ENCODE measurements at places on chromosomes 4 and X.

- peak; percentile 37 for DNase-seq
Measured at GRCh38 chr4:13483768-13484121, 395 bp downstream of the RAB28 start.

DNA sequence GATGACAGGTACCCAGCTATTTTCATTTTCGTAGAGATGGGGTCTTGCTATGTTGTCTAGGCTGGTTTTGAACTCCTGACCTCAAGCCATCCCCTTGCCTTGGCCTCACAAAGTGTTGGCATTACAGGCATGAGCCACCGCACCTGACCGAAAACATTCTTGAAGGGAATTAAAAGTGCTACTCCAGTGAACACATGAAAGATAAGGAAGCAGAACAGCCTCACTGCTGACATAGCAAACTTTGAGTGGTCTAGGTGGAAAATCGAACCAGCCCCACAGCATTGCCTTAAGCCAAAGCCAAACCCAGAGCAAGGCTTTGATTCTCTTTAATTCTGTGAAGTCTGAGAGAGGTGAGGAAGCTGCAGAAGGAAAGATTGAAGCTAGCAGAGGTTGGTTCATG is 65.1 kb downstream of the KDM6A start:
- DNase-seq = no peak

DNA sequence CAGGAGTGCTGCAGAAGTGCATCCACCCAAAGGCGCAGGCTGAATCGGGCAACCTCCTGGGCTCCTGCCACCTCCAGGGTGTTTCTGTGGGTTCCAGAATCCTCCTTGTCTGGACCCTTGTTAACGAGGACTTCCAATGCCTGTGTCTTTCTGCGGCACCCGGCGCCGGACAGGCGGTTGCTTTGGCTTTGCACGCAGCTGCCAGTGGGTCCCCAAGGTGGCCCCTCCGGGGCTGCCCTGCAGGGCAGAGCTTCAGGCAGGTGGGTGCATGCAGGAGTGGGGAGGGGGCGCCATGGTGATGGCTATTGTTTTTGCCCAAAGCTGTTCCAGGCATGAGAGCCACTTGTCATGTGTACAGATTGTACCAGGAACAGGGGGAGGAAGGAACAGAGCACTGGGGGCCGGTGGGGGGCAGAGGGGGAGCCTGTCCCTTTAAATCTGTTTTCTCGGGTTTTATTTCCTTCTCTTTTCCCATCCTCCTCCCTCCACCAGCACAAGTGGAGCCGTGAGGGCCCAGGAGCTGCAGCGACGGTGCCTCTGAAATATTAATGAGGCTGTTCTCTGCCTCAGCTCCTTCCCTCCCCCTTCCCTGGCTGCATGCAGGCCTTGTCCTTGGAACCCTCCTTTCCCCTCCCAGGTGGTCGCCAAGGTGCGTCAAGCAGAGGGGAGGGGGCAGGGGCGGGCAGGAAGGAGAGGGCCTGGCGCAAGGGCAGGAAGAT is 13.1 kb downstream of the ATP2B3 start:
- DNase-seq = no peak

DNA sequence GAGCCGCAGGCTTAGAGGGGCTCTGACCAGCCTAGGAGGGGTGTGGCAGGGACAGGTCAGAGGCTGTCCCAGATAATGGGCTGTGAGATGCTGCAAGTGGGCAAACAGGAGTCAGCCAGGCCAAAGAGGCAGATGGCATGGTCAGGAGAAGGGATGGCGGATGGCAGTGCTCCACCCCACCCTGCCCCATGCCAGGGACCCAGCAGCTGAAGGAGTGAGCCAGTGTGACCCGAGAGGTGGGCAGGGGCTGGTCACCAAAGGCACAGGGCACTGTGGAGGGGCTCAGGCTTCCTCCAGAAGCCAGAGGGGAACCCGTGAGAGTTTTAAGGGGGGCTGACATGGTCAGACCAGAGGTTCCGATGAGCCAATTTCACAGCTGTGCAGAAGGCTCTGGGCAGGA is 96.9 kb downstream of the WFS1 start:
- DNase-seq = no peak

GRCh38 chr4:104488151-104488550 is 6.5 kb downstream of the CXXC4 start:
- no peak for DNase-seq

DNA sequence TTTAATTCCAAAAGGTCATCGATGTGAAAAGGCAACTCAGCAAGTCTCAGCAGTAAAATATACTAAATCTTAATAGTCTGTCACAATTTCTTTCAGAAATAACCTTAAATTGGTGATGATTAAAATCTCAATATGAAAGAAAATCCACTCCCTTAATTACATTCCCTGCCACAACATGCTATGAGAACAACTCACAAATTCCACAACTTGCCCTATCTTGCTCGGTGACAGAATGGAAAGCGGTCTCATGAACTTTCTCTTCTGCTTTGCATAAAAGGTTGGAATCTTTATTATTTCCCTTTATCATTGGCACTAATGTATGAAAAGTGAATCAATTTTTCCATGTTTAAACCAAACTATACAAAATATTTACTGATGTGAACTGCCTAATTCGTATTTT is 380.8 kb downstream of the TMA16 start:
- DNase-seq = no peak

- no peak for DNase-seq
Measured at GRCh38 chr4:118154649-118155048, 120.4 kb downstream of the NDST3 start.

DNA sequence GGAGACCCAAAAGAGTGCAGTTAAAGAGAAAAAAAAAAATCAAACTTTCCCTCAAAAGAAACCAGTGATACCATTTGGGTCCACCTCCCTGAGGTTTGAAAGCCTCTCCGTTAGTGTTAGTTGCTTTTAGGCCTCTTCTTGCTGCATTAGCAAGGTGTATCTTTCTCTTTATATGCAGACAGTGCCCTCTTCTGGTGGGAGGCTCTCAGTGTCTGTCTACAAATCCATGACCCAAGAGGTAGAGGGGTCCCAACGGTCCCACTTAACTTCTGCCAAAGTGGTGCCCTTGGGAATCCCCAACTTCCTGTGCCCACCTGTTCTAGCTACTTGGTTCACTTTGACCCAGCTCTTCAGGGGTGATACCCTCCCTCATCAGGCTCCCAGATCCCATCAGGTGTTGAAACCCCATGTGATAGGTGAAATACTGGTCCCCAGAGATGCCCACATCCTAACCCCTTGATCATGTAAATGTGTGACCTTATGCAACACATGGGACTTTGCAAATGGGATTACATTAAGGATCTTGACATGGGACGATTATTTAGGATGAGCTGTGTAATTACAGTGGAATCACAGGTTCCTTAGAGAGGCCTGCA is 63.7 kb upstream of the CD99 start:
- peak; percentile 15 for DNase-seq

DNA sequence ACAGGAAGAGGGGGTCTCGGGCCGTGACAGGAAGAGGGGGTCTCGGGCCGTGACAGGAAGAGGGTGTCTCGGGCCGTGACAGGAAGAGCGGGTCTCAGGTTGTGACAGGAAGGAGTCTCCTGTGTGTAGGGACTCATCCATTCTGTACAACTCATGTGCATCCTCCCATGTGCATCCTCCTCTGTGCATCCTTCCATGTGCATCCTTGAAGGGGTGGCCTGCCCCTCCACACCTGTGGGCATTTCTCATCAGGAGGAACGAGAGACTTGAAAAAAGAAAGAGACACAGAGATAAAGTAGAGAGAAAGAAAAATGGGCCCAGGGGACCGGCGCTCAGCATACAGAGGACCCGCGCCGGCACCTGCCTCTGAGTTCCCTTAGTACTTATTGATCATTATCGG is 30.2 kb upstream of the PLCXD1 start:
- DNase-seq = no peak

DNA sequence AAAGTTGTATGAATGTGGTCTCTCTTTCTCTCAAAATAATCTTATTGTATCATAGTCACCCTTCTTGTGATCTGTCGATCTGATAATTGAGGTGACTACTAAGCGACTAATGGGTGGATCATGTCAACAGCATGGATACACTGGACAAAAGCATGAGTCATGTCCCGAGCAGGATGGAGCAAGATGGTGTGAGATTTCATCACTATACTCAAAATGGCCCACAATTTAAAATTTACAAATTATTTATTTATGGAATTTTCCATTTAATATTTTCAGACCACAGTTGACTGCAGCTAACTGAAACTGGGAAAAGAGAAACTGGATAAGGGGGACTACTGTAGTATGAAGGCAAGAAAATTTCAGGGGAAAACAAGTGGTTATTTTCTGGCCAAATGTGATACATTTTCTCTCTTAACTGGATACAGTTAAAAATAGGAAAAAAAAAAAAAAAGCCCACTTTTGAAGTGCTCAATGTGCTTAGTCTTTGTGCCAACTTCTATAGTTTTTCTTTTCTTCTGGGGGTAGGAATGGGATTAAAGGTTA is 25.3 kb downstream of the FAM241A start:
- DNase-seq = peak; percentile 84

DNA sequence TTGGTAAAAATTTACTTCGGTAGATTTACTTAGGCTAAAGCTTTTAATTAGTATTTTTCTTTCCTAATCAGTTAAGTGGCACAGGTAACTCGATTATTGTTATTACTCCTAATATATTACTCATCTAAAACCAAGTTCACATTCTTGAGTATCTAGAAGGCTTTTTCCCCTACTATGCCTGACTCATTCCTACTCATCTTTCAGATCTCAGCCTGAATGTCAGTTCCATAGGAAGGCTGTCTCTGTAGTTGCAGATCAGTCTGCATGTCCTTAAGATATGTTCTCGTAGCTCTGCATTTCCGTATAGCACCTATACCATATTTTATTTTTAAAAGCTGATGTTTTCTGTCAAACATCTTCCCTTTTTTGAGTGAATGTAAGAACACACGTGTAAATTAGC is 5.9 kb upstream of the FAM184B start:
- DNase-seq = no peak

- DNase-seq = no peak
Measured at GRCh38 chr4:84677995-84678394, 95.1 kb downstream of the CDS1 start.

DNA sequence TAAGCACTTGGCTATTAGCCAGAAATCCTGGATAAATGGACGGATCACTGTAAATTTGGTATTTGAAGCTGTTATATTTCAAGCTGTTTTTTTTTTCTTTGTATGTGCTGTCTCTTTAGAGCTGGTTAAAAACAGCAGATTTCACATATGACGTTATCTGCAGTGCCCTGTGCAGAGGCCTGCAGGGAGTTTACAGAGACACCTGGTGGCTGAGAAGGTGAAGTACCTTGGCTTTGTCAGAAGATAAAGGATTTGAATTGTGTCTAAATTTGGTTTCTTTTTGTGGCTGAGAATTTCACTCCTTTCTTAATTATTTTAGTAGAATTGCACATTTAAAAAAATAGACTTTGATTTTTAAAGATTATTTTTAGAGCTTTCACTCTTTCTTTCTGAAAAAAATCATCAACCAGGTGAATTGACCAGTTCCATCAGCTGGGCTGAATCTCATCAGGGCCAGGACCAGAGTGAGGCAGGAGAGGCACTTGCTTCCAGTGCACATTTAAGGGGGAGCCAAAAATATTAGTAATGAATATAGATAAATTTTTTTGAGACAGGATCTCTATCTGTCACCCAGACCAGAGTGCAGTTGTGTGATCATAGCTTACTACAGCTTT is 9.6 kb upstream of the CHRNA9 start:
- peak; percentile 74 for DNase-seq

GRCh38 chr4:75235359-75235951 is 278.7 kb downstream of the RCHY1 start:
- DNase-seq = no peak

GRCh38 chr4:68358988-68359387 is 9.1 kb upstream of the YTHDC1 start:
- no peak for DNase-seq

All from K562 (cell line).